ENCODE measurements at places on chromosomes 2 and 18.
A peak's percentile ranks its signal among the peaks of the same experiment; 100 is the strongest.

DNA sequence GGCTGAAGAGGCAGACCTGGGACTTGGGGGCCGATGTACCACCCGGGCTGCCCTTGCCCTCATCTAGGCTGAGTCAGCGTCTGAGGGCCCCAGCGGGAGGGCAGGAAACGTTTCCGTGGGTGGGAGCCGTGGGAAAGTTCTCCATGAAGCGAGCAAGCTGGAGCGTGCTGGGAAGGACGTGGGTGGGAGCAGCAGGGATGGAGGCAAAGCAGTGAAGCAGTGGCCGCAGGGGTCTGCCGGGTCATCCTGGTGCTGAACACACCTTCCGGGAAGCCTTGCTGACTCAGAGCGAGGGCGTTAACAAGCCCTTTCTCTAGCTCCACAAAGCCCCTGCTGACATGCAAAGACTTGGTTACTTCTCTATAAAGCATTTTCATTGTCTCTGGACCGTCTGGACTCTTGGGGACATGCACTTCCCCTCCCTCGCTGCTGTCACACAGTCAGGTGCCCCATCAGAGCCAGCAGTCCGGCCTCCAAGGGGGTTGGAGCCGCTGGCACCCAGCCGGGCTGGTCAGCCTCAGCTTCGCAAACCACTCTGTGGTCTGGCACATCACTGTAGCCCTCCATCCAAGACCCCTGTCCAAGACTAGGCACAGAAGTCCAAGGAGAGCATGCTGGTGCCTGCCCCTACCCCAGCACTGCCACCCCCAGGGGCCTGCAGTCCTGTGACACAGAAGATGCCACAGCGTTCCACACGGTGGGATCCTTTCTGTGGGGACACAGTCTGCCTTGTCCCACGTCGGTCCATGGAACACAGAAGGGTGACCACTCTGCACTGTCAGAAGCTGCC is 115.1 kb upstream of the GPC1 start:
- DNase-seq, result no peak

- DNase-seq, result no peak
Measured at GRCh38 chr18:47595831-47596501, 334.5 kb downstream of the SMAD2 start.

GRCh38 chr2:4356109-4356508 is 652.7 kb downstream of the DCDC2C start:
- no peak for DNase-seq

DNA sequence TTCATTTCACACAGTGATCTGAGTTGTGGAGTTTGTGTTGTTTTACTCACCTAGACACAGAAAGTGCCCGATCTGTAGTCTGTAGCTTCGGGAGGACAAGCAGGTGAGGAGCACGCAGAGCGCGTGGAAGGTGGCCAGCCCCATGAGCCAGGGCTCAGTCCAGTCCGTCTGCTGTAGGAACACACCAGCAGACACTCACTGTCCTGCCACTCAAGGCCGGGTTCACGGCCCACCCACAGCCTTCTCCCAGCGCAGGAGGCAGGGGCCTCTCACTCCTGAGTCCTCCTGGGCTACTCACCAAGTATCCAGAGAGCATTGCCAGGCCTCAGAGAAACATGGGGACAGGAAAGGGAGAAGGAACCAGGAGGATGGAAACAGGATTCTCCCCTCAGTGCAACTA is 1.7 kb downstream of the TMEM18 start:
- no peak for DNase-seq

- no peak for DNase-seq
Measured at GRCh38 chr2:132780651-132781050, 110.6 kb upstream of the LYPD1 start.

GRCh38 chr2:172278667-172279066 is 148.7 kb upstream of the ITGA6 start:
- no peak for DNase-seq

DNA sequence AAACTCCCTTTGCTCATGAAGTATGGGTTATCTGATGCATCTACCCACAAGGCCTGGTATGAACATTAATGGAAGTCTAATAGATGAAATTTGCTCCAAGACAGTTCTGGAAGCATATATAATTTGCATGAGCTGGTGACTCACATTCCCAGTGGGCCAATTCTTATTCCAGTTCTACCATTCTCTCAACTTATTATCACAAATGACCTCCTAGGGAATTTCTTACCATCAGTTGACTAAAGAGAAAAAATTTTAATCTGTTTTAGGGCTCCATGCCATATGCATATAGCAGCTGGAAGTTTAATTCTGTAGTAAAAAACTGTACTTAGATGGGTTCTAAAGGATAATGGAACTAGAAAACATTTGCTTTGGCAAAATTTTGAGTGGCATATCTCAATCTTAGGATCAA is 165.2 kb upstream of the COL3A1 start:
- DNase-seq, result no peak

GRCh38 chr2:138713069-138713496 is 67.1 kb downstream of the NXPH2 start:
- no peak for DNase-seq

DNA sequence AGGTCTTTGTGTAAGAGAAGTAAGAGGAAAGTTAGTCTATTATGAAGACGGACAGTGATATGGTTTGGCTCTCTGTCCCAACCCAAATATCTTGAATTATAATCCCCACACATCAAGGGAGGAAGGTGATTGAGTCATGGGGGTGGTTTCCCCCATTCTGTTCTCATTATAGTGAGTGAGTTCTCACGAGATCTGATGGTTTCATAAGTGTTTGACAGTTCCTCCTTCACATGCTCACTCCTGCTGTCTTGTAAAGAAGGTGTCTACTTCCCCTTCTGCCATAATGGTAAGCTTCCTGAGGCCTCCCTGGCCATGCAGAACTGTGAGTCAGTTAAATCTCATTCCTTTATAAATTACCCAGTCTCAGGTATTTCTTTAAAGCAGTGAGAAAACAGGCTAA is 67.6 kb downstream of the NEURL3 start:
- no peak for DNase-seq

DNA sequence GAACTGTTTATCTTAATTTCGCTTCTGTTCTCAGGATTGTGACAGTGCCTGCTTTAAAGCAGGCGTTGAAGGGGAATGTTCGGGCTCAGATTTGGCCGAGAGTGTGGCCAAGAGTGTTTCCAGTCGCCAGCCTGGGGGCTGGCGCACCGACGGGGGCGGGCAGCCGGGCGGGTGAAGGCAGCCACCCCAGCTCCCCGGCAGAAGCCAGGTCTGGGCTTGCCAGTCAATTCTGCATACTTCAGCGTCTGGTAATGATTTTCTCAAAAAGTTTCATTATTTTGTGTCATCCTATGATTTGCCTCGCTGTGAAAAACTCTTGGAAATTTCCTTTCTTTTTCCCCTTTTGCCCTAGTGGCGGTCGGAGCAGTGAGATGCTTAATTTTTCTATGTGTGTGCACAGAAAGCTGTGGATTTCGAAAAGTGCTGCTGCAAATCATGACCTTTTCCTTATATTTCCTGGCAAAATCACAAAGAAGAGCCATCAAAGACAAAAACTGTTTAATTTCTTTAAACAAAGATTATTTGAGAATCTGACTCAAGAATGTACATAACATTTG is 856 bp downstream of the FAM228A start:
- no peak for DNase-seq

DNA sequence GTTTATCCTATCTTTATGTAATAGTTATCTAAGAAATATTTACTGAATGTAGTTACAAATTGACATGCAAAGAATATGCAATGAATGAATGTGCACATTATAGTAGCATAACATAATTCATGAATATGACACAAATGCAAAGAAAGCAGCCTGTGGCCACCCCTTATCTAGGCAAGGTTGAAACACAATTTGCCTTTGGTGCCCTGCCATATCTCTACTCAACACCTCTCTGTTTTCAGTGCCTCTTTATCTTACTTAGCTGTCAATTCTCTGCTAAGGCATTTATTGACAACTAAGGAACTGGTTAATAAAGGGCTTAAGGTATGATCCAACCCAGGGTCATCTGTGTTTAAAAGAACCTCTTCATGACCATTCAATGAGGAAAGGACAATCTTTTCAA is 18.9 kb downstream of the REV1 start:
- DNase-seq, result no peak

- DNase-seq, result no peak
Measured at GRCh38 chr2:69036926-69037325, 23.9 kb downstream of the ANTXR1 start.

GRCh38 chr2:137968477-137969417 is 4.5 kb downstream of the HNMT start:
- no peak for DNase-seq

DNA sequence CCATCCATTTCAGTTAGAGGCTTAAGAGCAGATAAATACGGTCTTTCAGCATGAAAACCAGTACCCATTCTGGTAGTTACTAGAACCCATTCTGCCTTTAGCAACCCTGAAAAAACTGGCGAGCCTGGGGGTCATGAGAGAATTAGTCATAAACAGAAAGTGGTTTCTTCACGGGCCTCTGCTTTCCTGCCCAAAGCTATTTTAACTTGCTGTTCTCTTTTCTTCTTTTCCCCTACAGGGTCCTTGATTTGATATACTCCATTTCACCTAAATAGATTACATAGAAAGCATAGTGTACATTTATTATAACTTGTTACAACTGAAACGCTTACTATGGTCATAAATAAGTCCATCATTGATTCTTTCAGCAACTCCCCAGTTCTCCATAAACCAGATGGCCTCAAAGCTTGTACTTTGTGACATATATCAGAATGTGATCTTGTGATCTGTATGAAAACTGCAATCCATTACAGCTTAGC is 48.3 kb downstream of the WDFY1 start:
- no peak for DNase-seq

DNA sequence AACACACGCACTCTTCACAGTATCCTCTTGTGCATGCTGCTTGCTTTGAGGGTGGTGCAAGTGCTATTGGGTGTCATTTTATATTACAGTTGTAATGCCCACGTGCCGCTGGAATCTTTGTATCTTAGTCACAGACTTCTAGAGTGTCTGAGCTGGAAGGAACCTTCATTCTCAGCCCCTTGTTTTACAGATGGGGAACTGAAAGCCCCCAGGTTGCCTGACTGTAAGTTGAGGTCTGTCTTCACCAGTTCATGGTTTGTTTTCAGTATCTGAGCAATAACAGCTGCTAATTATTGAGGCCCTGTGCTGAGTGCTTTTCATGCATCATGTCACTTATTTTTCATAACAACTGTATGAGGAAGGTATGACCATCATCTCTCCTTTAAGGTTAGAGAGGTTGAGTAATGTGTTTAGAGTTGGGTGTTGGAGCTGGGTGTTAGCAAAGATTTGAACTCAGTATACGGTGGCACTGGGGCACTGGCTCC is 77.0 kb downstream of the PRKCE start:
- no peak for DNase-seq

- DNase-seq, result no peak
Measured at GRCh38 chr2:27875089-27875881, 14.9 kb downstream of the RBKS start.

DNA sequence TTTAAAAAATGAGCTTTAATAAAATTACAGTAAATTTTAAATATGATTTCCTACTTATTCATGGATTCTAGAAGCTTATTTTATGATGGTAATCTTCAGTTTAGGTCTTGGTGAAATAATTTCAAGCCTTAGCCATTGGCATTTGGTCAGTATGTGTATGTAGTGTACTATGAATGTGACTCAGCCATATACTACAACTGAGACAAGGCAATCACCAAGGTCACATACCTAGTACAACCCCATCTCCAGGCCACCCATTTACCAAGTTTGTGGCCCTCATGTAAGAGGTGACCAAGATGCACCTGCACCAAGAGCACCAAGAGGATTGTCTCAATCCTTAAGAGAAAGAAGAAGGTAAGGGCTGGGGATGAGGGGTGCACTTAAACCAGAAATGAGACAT is 54.8 kb upstream of the FRZB start:
- DNase-seq, result no peak

DNA sequence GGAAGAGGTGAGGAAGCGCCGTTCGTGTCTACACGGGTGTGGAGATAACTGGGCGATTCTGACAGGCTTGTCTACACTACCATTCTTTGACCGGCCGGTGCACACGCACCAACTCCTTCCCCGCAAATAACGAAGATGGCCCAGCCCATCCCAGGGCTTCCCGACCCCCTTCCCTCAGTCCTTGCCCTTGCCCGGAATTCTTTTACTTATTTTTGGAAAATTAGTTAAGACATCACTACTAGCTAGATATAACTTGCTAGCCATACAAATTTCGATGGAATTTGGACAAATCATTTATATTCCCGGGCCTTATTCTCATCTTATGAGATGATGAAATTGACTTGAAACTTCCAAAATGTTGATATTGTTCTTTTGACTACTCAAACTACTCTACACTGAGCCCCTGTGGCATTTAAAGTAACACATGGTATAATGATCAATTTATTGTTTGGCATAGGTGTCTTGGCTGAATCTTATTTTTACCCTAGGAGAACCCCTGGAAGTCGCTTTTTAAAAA is 1.3 kb downstream of the ERICH2 start:
- DNase-seq, result no peak

- peak; percentile 11 for DNase-seq
Measured at GRCh38 chr2:102187496-102188150, 800 bp downstream of the IL1RL2 start.

DNA sequence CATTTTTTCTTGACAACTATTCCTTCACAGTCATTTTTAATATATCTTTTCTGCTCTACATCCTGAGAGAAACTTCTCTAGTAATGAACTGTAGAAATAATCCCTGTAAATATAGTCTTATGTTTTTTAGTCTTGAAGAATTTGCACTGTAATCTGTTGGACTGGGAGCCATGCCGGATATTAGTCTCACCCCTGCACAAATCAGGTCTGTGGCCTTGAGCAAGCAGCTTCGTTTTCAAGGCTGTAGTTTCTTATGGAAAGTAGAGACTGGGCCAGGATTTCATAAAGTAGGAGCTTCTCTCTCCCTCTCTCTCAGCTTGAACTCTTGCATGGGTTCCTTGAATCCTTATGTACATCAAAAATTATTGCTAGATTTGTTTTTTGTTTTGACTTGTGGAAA is 8.7 kb downstream of the FARP2 start:
- no peak for DNase-seq

- DNase-seq, result no peak
Measured at GRCh38 chr2:36415381-36416022, 59.9 kb downstream of the CRIM1 start.

GRCh38 chr2:204898928-204899640 is 353.8 kb downstream of the PARD3B start:
- no peak for DNase-seq

- no peak for DNase-seq
Measured at GRCh38 chr2:100018341-100019193, 123.8 kb downstream of the AFF3 start.

DNA sequence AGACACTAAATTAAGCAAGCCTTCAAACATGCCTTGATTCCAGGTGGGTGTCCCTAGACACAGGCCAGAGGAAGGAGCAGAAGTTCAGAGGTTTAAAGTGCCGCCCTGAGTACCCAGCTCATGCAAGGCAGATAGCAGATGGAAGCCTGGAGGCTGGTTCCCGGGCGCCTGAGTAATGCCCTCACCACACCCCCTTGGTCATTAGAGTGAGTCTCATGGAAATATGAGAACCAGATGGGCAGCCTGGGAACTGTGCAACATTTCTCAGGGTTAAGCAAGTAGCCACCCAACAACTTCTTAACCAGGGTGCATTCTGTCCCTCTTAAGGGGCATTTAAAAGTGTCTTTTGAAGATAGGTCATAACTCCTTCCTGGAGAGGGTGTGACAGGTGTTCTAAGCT is 44.1 kb downstream of the TGFA start:
- DNase-seq, result no peak

All from activated T-helper 1 cell treated with Interleukin-2 at 50 U/mL for 16 hours (primary cell).